Large intestine (tissue), 12 donors: ENCODE measurements at places on chromosomes 1 and 21.
A peak's percentile ranks its signal among the peaks of the same experiment; 100 is the strongest.

- no peak for DNase-seq
- no peak overlapping the region for H3K27ac ChIP-seq
- H3K27me3 ChIP-seq: no peaks in the 10 kb centered on the region
Observed at GRCh38 chr1:85584923-85585322, 4.4 kb downstream of the CCN1 start.

- no peaks in the 10 kb centered on the region for H3K4me1 ChIP-seq
- H3K27ac ChIP-seq: no peak overlapping the region
- H3K36me3 ChIP-seq: no peaks in the 10 kb centered on the region
- H3K27me3 ChIP-seq: no peaks in the 10 kb centered on the region
- H3K4me3 ChIP-seq: no peak overlapping the region
Observed at GRCh38 chr1:117572546-117572945, 33.3 kb upstream of the TENT5C start.

GRCh38 chr21:15282665-15283064, 217.9 kb upstream of the NRIP1 start:
- no peak overlapping the region for H3K27ac ChIP-seq
- DNase-seq: no peak
- H3K4me3 ChIP-seq: no peak overlapping the region

DNA sequence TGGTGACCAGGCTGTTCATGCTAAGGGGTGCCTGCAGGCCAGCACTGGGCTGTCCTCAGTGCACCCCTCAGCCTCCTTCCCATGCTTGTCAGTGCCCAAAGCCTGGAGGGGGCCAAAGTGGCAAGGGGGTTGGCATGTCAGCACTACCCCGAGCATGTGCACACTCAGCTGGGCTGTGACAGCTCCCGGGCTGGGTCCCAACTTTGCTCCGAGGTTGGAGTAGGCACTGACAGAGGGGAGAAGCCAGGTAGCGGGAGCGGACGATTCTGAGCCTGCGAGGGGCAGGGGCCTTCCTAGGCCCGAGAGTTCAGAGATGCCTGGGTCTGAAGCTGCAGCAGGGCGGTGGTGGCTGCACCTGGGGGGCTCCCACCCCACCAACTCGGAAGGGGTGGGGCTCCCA, 119.0 kb downstream of the MAST2 start:
- H3K27ac ChIP-seq: no peak overlapping the region
- H3K27me3 ChIP-seq: no peaks in the 10 kb centered on the region
- DNase-seq: no peak
- H3K36me3 ChIP-seq: no peaks in the 10 kb centered on the region
- no peak overlapping the region for H3K4me3 ChIP-seq

- H3K27me3 ChIP-seq: no peaks in the 10 kb centered on the region
- H3K4me1 ChIP-seq: peaks cover 13% of the 10 kb centered on the region
- H3K27ac ChIP-seq: no peak overlapping the region
- H3K36me3 ChIP-seq: no peaks in the 10 kb centered on the region
- no peak overlapping the region for H3K4me3 ChIP-seq
Observed at GRCh38 chr1:7264101-7264500, 478.8 kb downstream of the CAMTA1 start.

- H3K4me3 ChIP-seq: no peak overlapping the region
- no peak for DNase-seq
- H3K4me1 ChIP-seq: no peaks in the 10 kb centered on the region
- no peak overlapping the region for H3K27ac ChIP-seq
- H3K36me3 ChIP-seq: no peaks in the 10 kb centered on the region
- no peaks in the 10 kb centered on the region for H3K27me3 ChIP-seq
Observed at GRCh38 chr21:15219894-15220293, 155.1 kb upstream of the NRIP1 start.

- no peak overlapping the region for H3K27ac ChIP-seq
- peaks cover 68% of the 10 kb centered on the region for H3K36me3 ChIP-seq
- peaks cover 22% of the 10 kb centered on the region for H3K4me1 ChIP-seq
- no peak overlapping the region for H3K4me3 ChIP-seq
Observed at GRCh38 chr1:223774134-223774814, 61.9 kb downstream of the CAPN2 start.

GRCh38 chr1:88063605-88064004, 620.5 kb upstream of the PKN2 start:
- no peak overlapping the region for H3K27ac ChIP-seq
- no peaks in the 10 kb centered on the region for H3K4me1 ChIP-seq
- H3K36me3 ChIP-seq: no peaks in the 10 kb centered on the region
- H3K27me3 ChIP-seq: no peaks in the 10 kb centered on the region

DNA sequence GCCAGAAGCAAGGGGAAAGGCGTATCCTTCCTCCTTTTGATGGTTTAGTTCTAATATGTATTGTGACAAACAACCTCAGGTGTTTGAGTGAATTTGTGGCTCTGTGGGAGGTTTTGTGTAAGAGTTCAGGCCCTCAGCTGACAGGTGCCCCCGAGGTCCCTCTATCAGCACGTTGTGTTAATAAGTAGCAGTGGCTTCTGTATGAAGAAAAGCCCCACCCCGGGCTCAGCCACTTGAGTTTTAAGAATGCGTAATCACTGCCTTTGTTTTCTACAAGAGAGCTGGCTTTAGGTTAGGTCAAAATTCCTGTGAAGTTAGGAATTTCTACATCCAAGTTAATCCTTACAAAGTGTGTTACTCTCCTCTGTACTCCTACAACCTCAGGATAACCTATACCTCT, 92.4 kb upstream of the PGBD5 start:
- H3K36me3 ChIP-seq: no peaks in the 10 kb centered on the region
- no peaks in the 10 kb centered on the region for H3K27me3 ChIP-seq
- no peaks in the 10 kb centered on the region for H3K4me1 ChIP-seq
- no peak overlapping the region for H3K4me3 ChIP-seq
- H3K27ac ChIP-seq: no peak overlapping the region

DNA sequence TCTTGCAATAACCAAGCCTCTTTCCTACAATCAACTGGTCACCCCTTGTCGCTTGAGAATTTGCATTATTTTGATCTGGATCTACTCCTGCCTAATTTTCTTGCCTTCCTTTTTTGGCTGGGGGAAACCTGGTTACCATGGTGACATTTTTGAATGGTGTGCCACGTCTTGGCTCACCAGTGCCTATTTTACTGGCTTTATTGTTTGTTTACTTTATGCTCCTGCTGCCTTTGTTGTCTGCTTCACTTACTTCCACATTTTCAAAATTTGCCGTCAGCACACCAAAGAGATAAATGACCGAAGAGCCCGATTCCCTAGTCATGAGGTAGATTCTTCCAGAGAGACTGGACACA, 743 bp downstream of the GPR52 start:
- no peaks in the 10 kb centered on the region for H3K27me3 ChIP-seq
- H3K27ac ChIP-seq: no peak overlapping the region
- H3K36me3 ChIP-seq: no peaks in the 10 kb centered on the region

- DNase-seq: peak; percentile 10
- peaks cover 3% of the 10 kb centered on the region for H3K4me1 ChIP-seq
- no peak overlapping the region for H3K27ac ChIP-seq
- no peaks in the 10 kb centered on the region for H3K36me3 ChIP-seq
Observed at GRCh38 chr1:166813508-166814223, 25.6 kb upstream of the POGK start.

GRCh38 chr1:101187297-101187696, 49.5 kb upstream of the S1PR1 start:
- H3K4me1 ChIP-seq: no peaks in the 10 kb centered on the region
- no peak overlapping the region for H3K4me3 ChIP-seq
- H3K27me3 ChIP-seq: no peaks in the 10 kb centered on the region
- no peak overlapping the region for H3K27ac ChIP-seq
- no peaks in the 10 kb centered on the region for H3K36me3 ChIP-seq
- no peak for DNase-seq
